ENCODE measurements at places on chromosomes 3 and 15.

- no peak for DNase-seq
These were observed 45.2 kb downstream of the CDAN1 start for GRCh38 chr15:42691770-42692169.

GRCh38 chr15:42385980-42386700 lies 26.8 kb downstream of the CAPN3 start:
- DNase-seq = no peak

DNA sequence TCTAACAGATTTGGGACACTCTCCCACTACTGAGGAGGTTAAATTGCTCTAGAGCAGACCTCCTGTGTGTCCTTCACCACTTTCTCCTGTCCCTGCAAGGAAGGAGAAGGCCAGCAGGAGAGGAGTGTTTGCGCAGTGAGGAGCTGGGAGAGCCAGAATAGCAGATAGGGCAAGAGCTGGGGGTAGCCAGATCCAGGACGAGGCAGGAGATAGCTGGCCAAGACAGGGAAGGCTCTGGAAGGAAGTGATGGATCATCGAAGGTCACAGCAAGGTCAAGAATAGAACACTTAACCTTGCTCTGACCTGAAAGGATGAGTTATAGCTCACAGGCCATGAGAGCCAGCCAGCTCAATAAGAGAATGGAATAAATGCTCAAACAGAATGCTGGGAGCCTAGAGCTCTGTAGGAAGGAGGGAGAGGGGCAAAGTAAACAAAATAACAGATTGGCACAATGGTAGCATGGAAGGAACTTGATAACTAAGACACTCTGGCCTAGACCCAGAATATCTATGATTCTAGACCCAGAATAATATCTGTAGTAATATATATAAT lies 37.5 kb upstream of the FSIP1 start:
- no peak for DNase-seq

GRCh38 chr15:47194718-47195117 lies 522.6 kb upstream of the SEMA6D start:
- no peak for DNase-seq

GRCh38 chr3:62870321-62870720 lies 4.9 kb downstream of the CADPS start:
- DNase-seq = no peak

- DNase-seq = no peak
These were observed 1417.0 kb downstream of the ZPLD1 start for GRCh38 chr3:103851793-103852192.

Measured in nucleus accumbens (tissue), 56 donors.